Foreskin melanocyte (primary cell): ENCODE measurements at places on chromosomes 4 and X.

GRCh38 chr4:85565761-85566480 lies 91.0 kb downstream of the ARHGAP24 start:
- DNase-seq, result no peak

GRCh38 chrX:105648732-105649131 lies 173.6 kb upstream of the NRK start:
- no peak for DNase-seq

GRCh38 chrX:19772096-19772821 lies 115.1 kb downstream of the SH3KBP1 start:
- peak; percentile 57 for DNase-seq

DNA sequence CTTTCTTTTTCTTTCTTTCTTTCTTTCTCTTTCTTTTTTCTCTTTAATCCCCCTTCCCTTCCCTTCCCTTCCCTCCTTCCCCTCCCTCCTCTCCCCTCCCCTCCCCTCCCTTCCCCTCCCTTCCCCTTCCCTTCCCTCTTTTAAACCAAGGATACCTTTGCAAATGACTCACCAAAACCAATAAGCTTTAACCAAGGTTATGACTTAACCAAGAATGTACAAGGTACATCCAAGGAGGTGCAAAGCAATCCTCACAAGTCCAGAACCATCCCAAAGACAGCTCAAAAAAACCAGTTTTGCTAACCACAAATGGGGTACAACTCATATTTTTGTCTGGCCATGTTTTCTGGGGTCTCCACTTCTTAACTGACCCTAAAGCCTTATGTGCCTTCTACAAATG lies 174.7 kb upstream of the PPP1R2C start:
- no peak for DNase-seq

DNA sequence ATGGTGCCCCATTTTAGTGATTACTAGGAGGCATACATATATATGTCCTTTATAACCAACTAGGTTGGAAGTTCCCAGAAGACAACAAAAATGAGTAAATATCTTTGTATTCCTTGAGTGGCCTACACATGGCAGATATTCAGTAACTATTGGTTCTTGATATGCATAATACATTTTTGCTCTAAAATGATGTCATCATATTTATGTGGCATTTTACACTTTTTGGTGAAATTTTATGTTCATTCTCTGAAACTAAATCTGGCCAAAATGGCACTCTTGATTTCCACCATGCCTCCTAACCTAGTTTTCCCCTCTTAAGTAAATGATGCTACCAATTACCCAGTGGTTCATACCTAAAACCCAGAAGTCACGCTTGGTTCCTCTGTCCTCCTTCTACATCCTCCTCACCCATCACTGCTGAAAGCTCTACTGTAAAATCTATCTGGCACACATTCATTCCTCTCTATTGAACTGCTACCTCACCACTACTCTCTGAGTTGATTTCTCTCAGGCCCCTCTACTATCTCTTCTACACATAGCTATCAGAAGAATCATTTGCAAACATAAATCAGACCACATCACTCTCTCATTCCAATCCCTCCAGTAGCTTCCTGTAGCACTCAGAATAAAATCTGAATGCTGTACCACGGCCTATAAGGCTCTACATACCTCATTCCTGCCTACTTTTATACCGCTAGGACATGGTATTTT lies 13.4 kb downstream of the SLC10A7 start:
- DNase-seq, result no peak

GRCh38 chrX:11813341-11813740 lies 55.3 kb downstream of the MSL3 start:
- DNase-seq, result no peak

- DNase-seq, result no peak
Observed at GRCh38 chr4:64617800-64618199, 208.6 kb upstream of the TECRL start.

DNA sequence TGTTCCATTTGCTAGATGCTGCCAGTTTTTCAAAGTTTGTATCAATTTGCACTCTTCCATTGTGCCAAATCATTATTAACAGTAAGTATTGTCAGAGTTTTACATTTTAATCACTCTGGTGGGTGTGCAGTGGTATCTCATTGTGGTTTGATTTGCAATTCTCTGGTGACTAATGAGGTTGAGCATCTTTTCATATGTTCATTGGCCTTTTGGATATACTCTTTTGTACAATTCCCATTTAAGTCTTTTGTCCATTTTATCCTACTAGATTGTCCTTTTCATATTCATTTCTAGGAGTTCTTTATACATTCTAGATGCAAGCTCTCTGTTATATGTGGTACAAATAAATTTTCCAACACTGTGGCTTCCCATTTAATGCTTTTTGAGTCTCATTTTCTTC lies 17.4 kb upstream of the ARHGAP36 start:
- no peak for DNase-seq

DNA sequence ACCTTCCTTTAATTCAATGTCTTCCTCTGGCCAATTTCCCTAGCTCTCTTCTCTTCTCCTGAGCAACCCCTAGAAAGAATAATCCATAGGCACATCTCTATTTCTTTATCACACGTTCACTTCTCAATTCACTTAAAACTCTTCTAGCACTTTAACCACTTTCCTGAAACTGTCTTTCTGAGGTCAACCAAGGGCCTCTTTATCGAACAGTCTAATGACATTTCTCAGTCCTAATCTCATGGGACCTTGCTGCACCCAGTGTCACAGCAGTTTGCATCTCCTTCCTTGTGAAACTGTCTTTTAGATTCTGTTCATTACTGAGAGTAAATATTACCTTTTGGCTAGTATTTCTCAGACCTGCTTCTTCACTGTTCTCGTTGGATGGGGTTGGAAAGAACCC lies 285.3 kb upstream of the RASGEF1B start:
- no peak for DNase-seq

DNA sequence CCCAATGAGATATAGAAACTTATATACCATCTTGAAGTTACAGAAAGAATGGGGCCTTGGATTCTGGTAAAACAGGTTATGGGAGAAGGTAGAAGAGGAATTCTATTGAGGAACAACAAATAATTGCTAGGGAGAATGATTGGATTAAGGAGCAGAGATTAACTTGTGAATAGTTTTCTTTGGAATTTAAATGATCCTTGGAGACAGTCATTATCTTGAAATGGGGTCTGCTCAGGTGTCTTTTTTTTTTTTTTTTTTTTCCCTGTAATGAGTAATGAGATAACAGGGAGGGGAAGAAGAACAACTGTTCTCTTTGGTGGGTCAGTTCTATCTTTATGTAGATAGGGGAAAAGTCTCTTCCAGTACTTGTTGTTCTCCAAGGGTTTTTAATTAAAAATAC lies 1406.0 kb downstream of the RPA4 start:
- no peak for DNase-seq

- no peak for DNase-seq
Observed at GRCh38 chr4:154868414-154869194, 87.5 kb downstream of the RBM46 start.

- no peak for DNase-seq
Observed at GRCh38 chr4:173509036-173510001, 20.7 kb downstream of the HAND2 start.

DNA sequence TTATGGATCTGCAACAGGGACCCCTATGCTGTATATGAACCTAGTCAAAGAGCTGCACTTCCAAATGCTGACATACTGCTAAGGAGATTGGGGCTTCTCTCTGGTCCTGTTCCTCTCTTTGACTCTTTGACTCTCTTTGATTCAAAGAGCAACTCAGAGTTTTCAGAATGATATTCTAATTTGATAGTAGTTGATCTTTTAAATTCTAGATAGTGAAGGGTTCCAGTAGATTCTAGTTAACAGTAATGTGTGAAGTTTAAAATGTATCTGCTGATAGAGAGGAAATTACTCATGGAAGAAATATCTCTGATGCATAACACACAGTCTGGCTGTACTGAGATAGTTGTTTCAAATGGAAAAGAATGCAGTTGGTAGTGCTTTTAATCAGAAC lies 239.1 kb downstream of the RASL11B start:
- peak; percentile 14 for DNase-seq

DNA sequence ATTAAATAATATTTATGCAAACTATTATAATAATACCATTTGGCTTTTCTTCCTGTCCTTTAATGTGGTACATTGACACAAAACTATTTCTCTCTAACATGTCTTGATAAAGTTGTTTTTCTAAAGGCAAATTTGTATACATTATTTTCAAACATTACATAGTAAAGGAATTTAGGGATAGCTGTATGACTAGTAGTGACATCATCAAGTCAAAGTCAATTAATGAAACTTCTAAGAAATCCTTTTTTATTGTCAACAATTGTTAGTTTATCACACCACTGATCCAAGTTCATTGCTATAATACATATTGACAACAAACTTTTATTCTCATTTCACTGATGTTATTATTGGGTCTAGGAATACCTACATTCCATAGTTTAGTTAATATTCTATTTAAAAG lies 68.4 kb downstream of the TBCK start:
- DNase-seq, result no peak
